Prostate gland (tissue), 2 donors: ENCODE measurements at places on chromosomes 5 and 9. TPM values are rescaled to one million over a fixed set of nuclear protein-coding genes. Genes with fewer than 3 reads are reported as not detected.

Gene OLFML2A
- total RNA-seq = 18.5 TPM

Gene CRHBP
- 5.0 TPM for total RNA-seq

Gene PCDHGB6
- total RNA-seq = 5.2 TPM

DNA sequence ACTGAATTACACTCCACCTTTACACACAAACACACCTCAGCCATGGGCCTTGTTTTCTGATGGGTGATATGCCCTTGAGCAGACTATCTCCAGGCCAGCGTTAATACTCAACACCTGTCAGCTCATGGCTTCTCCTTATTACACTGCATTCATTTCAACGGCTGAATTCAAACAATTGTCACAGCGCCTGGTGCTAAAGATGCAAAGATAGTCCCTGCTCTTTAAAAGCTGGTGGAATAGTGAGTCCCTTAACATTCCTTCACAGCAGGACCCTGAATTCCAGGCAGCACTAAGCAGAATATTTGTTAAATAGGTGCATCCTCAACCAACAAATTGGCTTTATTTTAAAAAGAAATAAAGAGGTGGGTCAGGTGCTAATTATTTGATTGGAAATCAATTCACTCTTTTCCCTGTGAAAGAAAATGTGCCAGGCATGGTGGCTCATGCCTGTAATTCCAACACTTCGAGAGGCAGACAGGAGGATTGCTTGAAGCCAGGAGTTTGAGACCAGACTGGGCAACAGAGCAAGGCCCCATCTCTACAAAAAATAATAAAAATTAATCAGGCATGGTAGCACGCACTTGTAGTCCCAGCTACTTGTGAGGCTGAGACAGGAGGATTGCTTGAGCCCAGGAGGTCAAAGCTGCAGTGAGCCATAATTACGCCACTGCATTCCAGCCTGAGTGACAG, 155.7 kb upstream of the EFNA5 start:
- H3K27me3 ChIP-seq = no peaks in the 10 kb centered on the region
- H3K36me3 ChIP-seq = no peaks in the 10 kb centered on the region
- H3K27ac ChIP-seq = no peak overlapping the region
- no peaks in the 10 kb centered on the region for H3K4me1 ChIP-seq
- H3K4me3 ChIP-seq = no peak overlapping the region

DNA sequence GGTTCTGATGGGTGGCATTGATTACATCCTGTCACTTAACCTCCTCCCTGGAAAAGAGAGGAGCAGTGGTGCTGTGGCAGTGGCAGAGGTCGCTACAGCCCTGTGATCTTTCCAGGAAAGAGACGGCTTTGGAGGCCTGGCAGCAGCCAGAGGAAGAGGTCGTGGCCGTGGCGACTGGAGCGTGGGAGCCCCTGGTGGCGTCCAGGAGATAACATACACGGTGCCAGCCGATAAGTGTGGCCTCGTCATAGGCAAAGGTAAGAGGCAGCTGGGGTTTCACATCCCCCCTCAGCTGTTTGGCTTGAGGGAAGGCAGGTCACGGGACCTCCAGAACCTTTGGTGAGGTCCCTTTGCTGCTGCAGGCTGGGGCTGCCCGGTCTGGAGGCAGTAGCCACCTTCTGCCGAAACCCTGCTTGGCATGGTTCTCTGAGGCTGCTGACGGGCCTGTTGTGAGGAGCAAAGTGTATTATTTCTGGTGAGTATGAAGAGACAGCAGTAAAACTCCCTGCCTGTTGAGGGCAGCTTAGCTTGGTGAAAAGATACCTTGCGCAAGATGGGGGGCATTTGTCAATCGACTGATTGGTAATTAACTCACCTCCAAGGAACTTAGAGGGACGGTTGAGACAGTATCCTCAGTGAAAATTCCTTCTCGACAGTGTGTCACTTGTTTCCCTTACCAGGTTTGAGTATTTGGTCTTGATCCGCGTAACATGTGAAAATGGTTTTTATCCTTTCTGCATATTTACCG, 38.0 kb upstream of the PRDM12 start:
- no peak for DNase-seq
- no peak overlapping the region for H3K27ac ChIP-seq
- H3K27me3 ChIP-seq = no peaks in the 10 kb centered on the region
- H3K36me3 ChIP-seq = peaks cover 38% of the 10 kb centered on the region
- H3K4me1 ChIP-seq = no peaks in the 10 kb centered on the region

DNA sequence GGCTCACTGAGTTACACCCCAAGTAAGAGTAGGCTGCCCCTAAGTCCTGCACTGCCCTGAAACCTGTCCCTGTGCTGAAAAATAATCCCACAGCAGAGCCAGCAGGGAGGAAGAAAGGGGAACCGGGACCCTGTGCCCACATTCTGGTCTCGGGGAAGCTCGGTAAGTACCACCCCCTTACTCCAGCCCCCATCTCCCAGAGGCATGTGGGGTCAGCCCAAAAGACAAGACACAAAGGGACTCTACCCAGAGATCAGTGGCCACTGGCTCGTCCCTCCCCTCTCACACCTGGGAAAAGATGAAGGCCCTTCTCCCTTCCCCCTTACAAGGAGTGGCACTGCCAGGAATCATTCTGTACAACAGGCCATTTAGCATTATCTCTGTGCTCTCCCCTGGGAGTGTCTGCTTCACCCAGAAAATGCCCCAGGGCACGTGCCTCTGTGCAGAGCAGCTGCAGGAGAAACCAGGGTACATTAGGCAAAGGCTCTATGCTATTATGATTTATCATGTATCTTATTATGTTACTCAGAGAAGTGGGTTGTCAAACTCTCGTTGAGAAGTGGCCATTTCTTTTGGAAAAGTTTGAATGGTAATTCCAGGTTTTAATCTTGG, 71.3 kb downstream of the NDFIP1 start:
- H3K27ac ChIP-seq = no peak overlapping the region
- H3K4me1 ChIP-seq = no peaks in the 10 kb centered on the region
- no peaks in the 10 kb centered on the region for H3K36me3 ChIP-seq
- no peak for DNase-seq
